ENCODE measurements at places on chromosomes 6 and 20. TPM values are rescaled to one million over a fixed set of nuclear protein-coding genes. Genes with fewer than 3 reads are reported as not detected.

- no peak for DNase-seq
Observed at GRCh38 chr6:170464524-170464979, 88.6 kb downstream of the PSMB1 start.

GRCh38 chr6:169253337-169254238, at the start of gene THBS2:
Gene THBS2, minus strand, starts transcription at chr6:169253846. Its CDS starts 3,062 bp downstream, at chr6:169250784.
- DNase-seq = no peak

Gene BMP7
- 23.0 TPM for total RNA-seq

Gene SIRPA
- total RNA-seq = 32.4 TPM

Gene ARMH2
- not detected for total RNA-seq

Gene MUC22
- total RNA-seq = not detected

Gene SLC52A3
- 1.3 TPM for total RNA-seq
